Smooth muscle cell of the pulmonary artery (primary cell): ENCODE measurements at places on chromosomes 6 and 20. TPM values are rescaled to one million over a fixed set of nuclear protein-coding genes. Genes with fewer than 3 reads are reported as not detected.

WFDC5 gene
- total RNA-seq: not detected in 2 replicates

PI3 gene
- total RNA-seq: not detected in 2 replicates

BTBD3 gene
- 15.2 and 18.5 TPM in 2 replicates for total RNA-seq

TBC1D22B gene
- total RNA-seq: 7.8 and 8.2 TPM in 2 replicates

WFDC2 gene
- total RNA-seq: not detected in 2 replicates

DPPA5 gene
- not detected in 2 replicates for total RNA-seq

CDSN gene
- not detected in 2 replicates for total RNA-seq

TRIM15 gene
- total RNA-seq: not detected in 2 replicates

TPX2 gene
- 10.6 and 22.9 TPM in 2 replicates for total RNA-seq

BTN1A1 gene
- not detected in 2 replicates for total RNA-seq

FAM209B gene
- not detected in 2 replicates for total RNA-seq
